ENCODE measurements at places on chromosomes 7 and 10. TPM values are rescaled to one million over a fixed set of nuclear protein-coding genes. Genes with fewer than 3 reads are reported as not detected.

VAX1 gene
- not detected for total RNA-seq

TDRD1 gene
- 0.83 TPM for total RNA-seq

CDK1 gene
- 2.6 TPM for total RNA-seq

AP1S1 gene
- 167 TPM for total RNA-seq

MRPS33 gene
- total RNA-seq, result 47.8 TPM

CYP3A4 gene
- total RNA-seq, result not detected

UNCX gene
- not detected for total RNA-seq

BRAF gene
- 17.1 TPM for total RNA-seq

FRMPD2 gene
- not detected for total RNA-seq

POT1 gene
- total RNA-seq, result 37.5 TPM

GRID1 gene
- total RNA-seq, result 0.09 TPM

RET gene
- total RNA-seq, result 0.28 TPM

MGAM2 gene
- not detected for total RNA-seq

PIK3AP1 gene
- total RNA-seq, result 0.74 TPM

GPR22 gene
- total RNA-seq, result not detected

STN1 gene
- 23.9 TPM for total RNA-seq

GIMAP6 gene
- 0.14 TPM for total RNA-seq

SMO gene
- total RNA-seq, result 33.5 TPM

CPEB3 gene
- total RNA-seq, result 0.55 TPM

CDC14C gene
- not detected for total RNA-seq

SNX13 gene
- 38.4 TPM for total RNA-seq

BHLHA15 gene
- total RNA-seq, result 0.37 TPM

RADIL gene
- total RNA-seq, result 0.57 TPM

JAZF1 gene
- total RNA-seq, result 12.2 TPM

TMEM184A gene
- total RNA-seq, result 0.09 TPM

NKX2-3 gene
- not detected for total RNA-seq

CYP2W1 gene
- 0.14 TPM for total RNA-seq

SPDYE9 gene
- total RNA-seq, result not detected

FZD1 gene
- 15.6 TPM for total RNA-seq

SPDYE1 gene
- not detected for total RNA-seq

CACNA2D1 gene
- total RNA-seq, result 90.3 TPM

PRKCQ gene
- under 0.01 TPM for total RNA-seq

FAM25C gene
- total RNA-seq, result not detected

OR6B1 gene
- total RNA-seq, result not detected

AKR1C1 gene
- 321 TPM for total RNA-seq

FRG2B gene
- not detected for total RNA-seq

PAPSS2 gene
- total RNA-seq, result 147 TPM

RTKN2 gene
- 1.00 TPM for total RNA-seq

TMEM139 gene
- not detected for total RNA-seq

NUTM2A gene
- total RNA-seq, result 0.28 TPM

AKR1C4 gene
- total RNA-seq, result not detected

EPO gene
- not detected for total RNA-seq

STOX1 gene
- 0.14 TPM for total RNA-seq

MKX gene
- total RNA-seq, result 0.57 TPM

TLL2 gene
- 0.09 TPM for total RNA-seq

CUZD1 gene
- total RNA-seq, result 0.55 TPM

CTAGE8 gene
- 0.28 TPM for total RNA-seq

ASB15 gene
- total RNA-seq, result not detected

MUC12 gene
- total RNA-seq, result 0.92 TPM

BTBD16 gene
- total RNA-seq, result not detected

MXI1 gene
- total RNA-seq, result 36.0 TPM

TNPO3 gene
- total RNA-seq, result 56.4 TPM

INHBA gene
- 38.9 TPM for total RNA-seq

NOBOX gene
- total RNA-seq, result not detected
